Neural progenitor cell (in vitro differentiated cells): ENCODE measurements at places on chromosomes 4 and X. TPM values are rescaled to one million over a fixed set of nuclear protein-coding genes. Genes with fewer than 3 reads are reported as not detected.

The DCAF8L2 gene
- not detected in 2 replicates for total RNA-seq

The MGAT4D gene
- not detected in 2 replicates for total RNA-seq

The VSIG4 gene
- total RNA-seq: not detected in 2 replicates

The NHS gene
- 3.9 and 12.1 TPM in 2 replicates for total RNA-seq

The FAM241A gene
- total RNA-seq: 0.03 TPM in 1 of 2 replicates, not detected in the other

The SULT1E1 gene
- total RNA-seq: not detected in 2 replicates

The CFAP47 gene
- 0.13 and 0.15 TPM in 2 replicates for total RNA-seq

The FGF2 gene
- 27.7 and 43.8 TPM in 2 replicates for total RNA-seq

The TMEM144 gene
- total RNA-seq: 2.0 and 4.1 TPM in 2 replicates

The VCX3A gene
- 1.0 TPM in 1 of 2 replicates, not detected in the other for total RNA-seq

The SMR3B gene
- not detected in 2 replicates for total RNA-seq

The MUC7 gene
- total RNA-seq: not detected in 2 replicates

The MAGEA1 gene
- not detected in 2 replicates for total RNA-seq

The HSFX2 gene
- total RNA-seq: 0.56 and 0.77 TPM in 2 replicates

The ALB gene
- 0.09 and 0.96 TPM in 2 replicates for total RNA-seq

The ZAR1 gene
- not detected in 2 replicates for total RNA-seq

The DUX4 gene
- not detected in 2 replicates for total RNA-seq

The CLCN4 gene
- total RNA-seq: 6.5 and 6.6 TPM in 2 replicates

The XAGE1A gene
- not detected in 2 replicates for total RNA-seq

The CT83 gene
- not detected in 2 replicates for total RNA-seq

The CXCL3 gene
- 1.5 and 2.0 TPM in 2 replicates for total RNA-seq

The TLR3 gene
- 0.62 and 0.92 TPM in 2 replicates for total RNA-seq
